NCI-H774 (cell line): ENCODE measurements at places on chromosomes 2 and 18.

- no peak for DNase-seq
These were observed 31.6 kb upstream of the NETO1 start for GRCh38 chr18:72899338-72899737.

GRCh38 chr2:111666160-111666559 lies 217.8 kb downstream of the ANAPC1 start:
- DNase-seq = no peak

DNA sequence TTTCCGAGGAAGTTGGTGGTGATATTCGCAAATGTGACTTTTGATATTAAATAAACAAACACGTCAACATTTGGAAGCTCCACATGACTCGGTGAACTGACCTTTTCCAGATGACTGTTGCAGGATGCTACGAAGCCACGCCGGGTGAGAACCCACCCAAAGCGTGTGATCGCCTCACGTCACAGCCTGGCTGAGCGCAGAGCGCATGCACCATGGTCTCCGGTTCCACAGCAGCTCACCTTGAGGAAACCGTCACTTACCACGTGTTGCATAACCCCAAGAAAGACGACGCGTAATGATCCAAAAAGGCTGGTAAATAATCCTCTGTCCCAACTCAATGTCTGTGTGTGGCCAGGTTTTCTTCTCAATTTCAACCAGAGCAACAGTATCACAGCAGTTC lies 64.5 kb upstream of the CTDP1 start:
- DNase-seq = no peak

DNA sequence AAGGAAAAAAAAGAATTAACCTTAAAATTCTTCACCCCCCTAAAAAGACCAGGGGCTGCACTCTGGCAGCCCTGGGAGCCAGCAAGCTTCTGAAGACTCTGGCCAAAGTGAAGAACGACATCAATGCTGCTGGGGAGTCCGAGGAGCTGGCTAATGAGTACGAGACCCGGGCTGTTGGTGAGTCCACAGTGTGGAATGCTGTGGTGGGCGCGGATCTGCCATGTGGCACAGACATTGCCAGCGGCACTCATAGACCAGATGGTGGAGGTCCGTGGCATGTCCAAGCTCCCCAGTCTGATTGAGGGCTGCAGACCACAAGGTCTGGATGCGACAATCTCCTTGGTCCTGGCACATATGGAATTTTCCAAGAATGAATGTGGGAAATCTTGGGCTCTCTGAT lies 47.4 kb downstream of the TRPM8 start:
- DNase-seq = no peak

GRCh38 chr2:3261511-3261910 lies 116.1 kb downstream of the EIPR1 start:
- no peak for DNase-seq

- no peak for DNase-seq
These were observed 99.7 kb downstream of the SLC8A1 start for GRCh38 chr2:40352041-40352702.

DNA sequence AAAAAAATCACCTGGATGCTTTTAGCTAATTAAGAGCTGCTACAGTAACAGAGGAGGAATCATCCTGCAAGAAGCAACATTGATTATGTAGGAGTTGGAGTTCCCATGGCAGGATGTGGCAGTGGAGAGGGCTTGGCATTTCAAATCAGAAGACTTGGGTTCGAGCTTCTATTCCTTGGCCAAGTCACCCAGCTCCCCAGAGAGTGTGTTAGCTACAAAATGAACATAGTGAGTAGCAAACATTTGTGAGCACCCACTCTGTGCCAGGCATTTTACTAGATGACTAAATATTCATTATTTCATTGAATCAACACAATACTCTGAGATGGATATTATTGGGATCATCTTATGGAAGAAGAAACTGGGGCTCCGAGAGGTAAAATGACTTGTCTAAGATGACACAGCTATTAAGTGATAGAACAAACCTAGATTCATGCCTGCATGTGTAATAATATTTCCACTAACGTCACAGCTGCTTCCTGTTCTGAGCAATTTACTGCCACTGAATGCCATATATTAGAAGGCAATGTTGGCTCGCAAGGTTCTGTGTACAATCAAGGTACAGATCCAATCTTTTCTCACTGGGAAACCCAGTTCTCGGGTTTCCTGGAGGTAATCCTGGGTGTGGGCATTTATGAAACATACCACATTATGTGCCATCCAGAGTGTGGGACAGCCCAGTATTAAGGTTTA lies 18.0 kb downstream of the NTSR2 start:
- DNase-seq = no peak

GRCh38 chr2:178256382-178257042 lies 62.2 kb downstream of the OSBPL6 start:
- no peak for DNase-seq

DNA sequence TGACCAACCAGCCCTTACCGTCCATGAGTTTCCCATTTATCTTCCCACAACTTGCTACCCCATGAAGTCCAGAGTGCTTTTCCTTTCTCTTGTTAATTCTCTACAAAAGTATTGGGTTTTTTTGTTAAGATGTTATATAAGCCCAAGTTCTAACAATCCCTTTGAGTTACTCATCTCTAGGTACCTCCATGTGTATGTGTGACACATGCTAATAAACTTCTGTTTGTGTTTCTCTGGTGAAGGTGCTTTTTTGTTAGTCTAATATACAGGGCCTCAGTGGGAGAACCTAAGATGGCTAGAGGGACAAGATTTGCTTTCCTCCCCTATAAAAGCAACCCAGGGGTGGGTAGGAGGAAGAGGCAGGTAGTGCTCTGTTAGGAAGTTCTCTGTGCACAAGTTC lies 31.8 kb upstream of the RMDN2 start:
- no peak for DNase-seq
